Fibroblast of skin of left biceps (primary cell): ENCODE measurements at places on chromosomes 2 and 18.

DNA sequence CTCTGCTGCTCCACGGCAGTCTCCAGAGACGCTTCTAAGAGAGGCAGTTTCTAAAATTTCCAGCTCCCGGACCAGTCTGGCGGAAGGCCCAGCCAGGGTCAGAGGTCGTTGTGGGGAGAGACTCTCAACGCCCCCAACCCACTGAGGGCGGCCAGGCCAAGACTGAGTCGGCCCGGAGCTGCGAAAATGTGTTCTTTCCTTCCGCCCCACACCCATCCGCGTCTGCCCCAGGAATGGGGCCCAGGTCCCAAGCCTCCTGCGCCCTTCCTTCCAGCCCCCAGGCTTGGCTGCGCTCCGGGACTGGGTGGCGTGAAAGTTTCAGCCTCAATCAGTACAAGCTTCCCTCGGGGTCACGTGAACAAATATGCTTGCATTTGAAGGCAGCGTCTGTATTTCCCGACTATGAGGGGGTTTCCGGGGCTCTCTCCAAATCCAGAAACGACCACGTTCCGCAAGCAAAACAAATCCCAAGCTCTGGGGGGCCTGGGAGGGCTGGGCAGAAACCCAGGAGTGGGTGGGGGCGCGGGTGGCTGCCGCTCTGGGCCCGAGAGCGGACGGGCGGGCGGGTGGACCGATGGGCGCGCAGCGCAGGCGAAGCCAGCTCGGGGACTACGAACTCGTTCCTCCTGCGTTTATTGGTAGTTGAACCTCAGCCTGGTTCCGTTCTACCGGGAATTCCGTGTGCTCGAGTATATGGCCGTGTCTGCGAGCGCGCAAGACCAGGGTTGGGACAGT is 3.3 kb downstream of the HOXD3 start:
- DNase-seq: no peak

- peak; percentile 5 for DNase-seq
These were observed 280.7 kb upstream of the RND3 start for GRCh38 chr2:150767991-150768746.

- DNase-seq: peak; percentile 49
These were observed 22.7 kb upstream of the GCG start for GRCh38 chr2:162174746-162175145.

DNA sequence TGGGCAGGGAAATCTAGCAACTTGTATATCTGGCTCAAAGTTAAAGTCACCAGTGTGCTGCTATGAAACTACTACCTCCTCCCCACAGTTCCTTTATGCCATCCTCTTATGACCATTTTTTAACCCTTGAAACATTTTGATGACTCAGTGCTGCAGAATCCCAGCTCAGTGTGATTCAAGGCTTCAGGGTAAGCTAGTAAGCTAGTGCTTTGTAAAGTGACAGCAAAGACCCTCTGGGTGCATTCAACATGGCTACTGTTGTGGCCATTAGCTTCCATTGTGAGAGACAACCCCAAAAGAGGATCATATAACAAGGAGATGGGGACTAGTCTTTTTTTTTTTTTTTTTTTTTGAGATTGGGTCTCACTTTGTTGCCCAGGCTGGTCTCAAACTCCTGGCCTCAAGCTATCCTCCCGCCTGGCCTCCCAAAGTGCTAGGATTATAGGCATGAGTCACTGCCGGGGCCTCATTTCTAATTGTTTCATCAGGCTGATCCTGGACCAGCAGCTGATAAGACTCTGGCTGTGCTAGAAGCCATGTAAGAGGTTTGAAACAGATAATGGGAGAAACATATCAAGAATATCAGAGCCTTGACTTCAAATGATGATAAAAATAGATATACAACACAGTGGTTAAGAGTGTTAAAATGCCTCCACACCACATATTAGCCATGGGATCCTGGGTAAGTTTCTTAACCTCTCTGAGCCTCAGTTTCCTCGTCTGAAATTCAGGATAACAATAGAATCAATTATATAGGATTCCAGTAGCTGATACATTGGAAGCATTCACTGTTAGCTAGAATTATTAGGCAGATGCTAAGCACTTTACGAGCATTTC is 65.7 kb upstream of the RTN4 start:
- no peak for DNase-seq

GRCh38 chr18:23230686-23231085 is 95.4 kb downstream of the CABLES1 start:
- no peak for DNase-seq

- DNase-seq: no peak
These were observed 2.5 kb upstream of the SERPINE2 start for GRCh38 chr2:224041554-224041953.

GRCh38 chr18:67219821-67220220 is 296.7 kb downstream of the DSEL start:
- DNase-seq: no peak

DNA sequence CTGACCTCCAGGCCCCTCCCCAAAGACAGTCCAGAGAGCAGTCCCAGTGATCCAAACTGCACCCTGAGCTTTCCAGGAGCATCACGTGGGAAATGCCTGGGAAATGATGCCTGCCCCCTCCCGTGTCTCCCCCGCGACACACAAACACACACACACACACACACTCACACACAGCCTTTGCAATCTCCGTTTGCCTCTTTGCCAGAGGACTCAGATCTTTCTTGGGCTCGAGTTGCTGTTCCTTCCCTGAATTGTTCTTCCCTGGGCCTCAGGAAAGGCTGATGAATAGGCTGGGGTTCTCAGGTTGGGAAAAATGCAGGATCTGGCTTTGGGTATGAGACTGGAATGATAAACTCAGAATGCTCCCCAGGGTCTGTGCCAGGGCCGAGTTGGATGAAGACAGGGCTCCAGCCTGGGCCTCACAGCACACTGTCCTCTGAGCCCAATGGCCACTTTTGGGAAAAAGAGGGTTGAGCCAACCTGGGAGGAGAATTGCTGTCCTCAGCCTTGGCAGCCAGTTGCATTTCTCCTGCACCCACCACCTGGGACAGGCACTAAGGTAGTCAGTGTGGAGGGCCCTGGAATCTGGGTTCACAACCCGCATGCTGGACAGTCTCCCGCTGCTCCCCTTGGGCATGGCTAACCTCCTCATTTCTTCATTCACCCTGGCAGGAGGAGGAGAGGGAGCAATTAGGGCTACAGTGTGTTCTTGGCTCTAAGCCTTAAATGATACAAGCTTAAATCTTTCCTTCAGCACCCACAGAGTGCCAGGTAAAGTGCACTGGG is 43.9 kb upstream of the ATP6V1B1 start:
- no peak for DNase-seq

DNA sequence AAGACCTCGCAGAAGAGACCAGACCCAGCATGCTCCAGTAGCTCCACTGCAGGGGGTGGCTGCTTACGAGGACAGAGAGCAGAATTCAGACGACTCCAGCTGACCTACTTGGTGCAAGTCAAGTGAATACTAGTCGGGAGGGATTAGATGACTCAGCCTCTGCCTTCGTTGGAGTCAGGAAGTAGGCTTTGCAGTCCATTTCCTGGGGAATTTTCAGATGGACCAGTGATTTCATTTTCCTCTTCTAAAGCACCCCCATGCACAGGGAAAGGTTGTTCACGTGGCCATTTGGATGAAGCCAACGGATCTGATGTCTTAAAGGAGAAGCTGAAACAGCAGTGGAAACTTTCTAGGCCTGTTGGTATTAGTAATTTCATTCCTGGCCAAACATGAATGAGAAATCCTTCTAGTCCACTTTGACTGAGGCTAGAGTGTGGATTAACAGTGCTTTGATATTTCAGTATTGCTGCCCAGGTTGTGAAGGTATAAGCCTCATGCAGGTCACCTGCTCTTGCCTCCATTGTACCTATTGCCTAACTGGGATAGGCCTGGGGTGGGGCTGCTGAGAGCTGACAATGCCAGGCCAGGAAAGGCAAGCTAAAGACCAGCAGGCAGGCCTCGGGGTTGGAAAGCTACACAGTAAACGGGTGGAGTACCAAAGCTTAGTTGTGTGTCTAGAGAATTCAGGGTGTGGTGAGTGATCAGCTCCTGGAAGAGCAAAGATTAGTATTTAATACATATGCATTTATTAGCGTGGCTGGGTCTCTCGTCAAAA is 117.6 kb upstream of the FOSL2 start:
- peak; percentile 66 for DNase-seq

DNA sequence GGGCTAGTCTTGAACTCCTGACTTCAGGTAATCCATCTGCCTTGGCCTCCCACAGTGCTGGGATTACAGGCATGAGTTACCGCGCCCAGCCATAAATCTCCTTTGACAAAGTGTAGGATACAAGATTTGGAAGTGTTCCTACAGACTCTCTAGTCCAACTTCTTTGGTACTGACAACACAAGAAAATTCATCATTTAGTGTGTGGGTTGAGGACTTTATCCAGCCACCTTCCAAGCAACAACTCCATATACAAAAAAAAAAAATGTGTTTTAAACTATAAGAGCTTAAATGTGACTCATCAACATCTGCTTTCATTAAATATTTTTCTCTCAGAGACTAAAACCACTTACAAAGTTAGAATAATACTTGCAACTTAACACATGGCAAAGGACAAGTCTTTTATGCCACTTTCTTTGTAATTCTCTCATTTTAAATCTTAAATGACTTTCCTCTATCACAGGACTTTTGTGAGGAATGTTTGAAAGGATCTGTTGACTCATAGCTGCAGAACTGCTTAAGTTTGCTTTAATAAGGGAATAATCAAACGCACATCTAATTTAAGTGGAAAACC is 46.2 kb upstream of the ITGAV start:
- peak; percentile 80 for DNase-seq

DNA sequence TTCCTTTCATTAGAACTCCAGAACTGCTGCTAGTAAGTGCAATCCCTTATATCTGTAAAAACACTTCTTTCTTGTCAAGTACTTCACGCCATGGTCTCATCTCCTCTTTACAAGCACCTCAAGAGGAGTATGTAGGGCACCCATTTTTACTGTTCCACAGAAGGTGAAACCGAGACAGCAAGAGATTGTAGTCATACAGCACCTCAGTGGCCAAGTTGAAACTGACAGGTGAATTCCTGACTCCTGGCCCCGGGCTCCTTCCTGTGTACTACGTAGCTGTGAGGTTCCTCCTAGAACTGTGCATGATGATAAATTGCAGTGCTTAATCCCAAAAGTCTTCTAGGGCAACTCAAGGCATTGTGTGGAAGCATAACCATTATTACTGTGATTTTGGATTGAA is 131.5 kb upstream of the MEIS1 start:
- no peak for DNase-seq

GRCh38 chr2:62404913-62405312 is 101.1 kb downstream of the TMEM17 start:
- DNase-seq: no peak
